SK-N-MC (cell line): ENCODE measurements at places on chromosomes 12 and 14.
A peak's percentile ranks its signal among the peaks of the same experiment; 100 is the strongest.

GRCh38 chr12:22283006-22283506 lies 51.5 kb downstream of the ST8SIA1 start:
- DNase-seq = no peak

GRCh38 chr12:44640427-44641190 lies 235.5 kb downstream of the NELL2 start:
- no peak for DNase-seq

DNA sequence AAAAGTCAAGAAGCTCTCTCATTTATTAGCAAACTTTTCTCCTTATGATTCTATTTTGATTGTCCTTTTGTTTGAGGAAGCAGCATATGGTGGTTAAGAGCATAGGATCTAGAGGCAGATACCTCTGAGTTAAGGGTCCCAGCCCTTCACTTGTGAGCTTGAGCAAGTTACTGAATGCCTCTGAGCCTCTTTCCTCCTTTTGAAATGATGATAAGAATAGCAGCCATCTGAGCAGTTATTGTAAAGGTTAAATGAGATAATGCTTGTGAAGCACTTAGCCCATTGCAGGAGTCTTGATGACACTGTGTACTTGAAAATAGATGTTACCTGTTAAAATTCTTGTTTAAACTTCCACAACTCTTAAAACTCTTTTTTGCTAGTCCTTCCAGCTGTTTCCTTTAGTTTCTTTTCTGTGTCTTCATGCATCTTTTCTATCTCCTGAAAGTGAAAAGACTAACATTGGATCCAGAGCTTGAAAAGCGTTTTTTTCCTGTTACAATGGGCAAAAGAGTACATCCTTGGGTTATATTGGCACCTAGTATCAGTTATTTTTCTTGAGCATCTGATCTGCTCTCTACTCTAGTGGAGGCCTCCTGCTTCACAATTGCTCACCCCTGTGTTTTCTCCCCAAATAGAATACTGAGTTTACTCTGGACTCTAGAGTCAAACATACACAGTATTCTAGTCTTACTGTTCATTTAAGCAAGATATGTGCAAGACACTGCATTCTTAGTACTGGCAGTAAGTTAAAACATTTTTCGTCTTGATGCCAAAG lies 3.1 kb downstream of the HIF1A start:
- no peak for DNase-seq

DNA sequence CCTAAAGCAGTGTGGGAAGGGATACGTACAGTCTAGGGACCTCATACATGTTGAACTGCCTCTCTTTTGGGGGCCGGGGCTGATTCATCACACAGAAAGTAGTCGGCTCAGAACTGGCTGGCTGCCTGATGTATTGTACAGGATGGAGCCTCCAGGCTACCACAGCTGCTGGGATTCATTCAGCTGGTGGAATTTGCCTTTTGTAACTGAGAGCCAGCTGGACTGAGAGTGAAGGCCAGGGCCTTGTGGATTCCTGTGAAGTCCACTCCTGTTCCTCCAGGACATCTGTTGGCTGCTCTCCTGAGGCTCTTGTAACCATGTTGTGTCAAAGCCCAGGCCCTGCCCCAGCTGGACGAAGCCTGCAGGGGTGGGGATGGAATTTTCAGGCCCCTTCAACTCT lies 116.3 kb upstream of the PRICKLE1 start:
- no peak for DNase-seq

DNA sequence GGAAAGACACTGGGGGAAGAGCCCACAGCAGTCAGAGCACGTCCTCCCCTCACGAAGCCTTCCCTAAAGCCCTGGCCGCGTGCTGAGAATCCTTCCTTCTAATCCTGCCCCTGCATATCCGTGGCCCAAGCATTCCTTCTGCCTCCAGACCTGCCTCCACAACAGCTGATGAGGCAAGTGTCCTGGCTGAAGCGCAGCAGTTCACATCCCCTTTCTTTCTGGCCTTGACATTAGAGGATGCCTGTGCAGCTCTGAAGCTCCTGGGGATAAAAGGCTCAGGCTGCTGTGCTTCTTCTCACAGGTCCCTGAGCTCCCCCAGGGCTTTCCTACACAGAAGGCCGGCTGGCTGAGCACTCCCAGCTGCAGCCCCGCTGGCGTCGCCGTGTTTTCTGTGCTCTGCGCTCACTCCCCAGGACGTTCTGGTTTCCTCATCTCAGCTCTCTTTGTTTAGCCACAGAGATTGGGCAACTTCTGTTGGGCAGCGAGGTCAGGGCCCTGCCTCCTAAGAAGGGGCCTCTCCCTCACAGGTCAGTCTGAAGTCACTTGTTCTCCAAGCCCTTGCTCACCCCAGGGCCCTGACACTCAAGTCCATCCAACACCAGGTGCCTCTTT lies 45.8 kb downstream of the NINJ2 start:
- no peak for DNase-seq

- DNase-seq = no peak
Measured at GRCh38 chr12:16384732-16385131, 37.3 kb downstream of the MGST1 start.

DNA sequence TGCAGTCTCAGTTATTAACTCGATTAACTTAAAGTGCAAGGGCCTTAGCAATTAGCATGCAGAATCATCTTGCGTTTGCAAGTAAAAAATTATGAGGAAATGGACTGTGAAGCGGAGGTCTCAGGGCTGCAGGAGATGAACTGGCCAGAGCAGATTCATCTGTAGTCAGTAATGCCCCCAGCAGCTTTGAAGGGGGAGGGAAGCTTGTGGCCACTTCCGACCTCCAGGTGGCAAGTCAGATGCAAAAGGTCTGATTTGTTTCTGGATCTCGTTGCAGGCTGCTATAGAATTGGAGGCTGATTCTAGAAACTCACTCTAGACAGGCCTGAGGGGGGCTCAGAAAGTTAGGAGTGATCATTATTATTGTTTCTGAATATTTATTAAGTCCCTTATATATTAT lies 107.4 kb upstream of the RGS6 start:
- no peak for DNase-seq

DNA sequence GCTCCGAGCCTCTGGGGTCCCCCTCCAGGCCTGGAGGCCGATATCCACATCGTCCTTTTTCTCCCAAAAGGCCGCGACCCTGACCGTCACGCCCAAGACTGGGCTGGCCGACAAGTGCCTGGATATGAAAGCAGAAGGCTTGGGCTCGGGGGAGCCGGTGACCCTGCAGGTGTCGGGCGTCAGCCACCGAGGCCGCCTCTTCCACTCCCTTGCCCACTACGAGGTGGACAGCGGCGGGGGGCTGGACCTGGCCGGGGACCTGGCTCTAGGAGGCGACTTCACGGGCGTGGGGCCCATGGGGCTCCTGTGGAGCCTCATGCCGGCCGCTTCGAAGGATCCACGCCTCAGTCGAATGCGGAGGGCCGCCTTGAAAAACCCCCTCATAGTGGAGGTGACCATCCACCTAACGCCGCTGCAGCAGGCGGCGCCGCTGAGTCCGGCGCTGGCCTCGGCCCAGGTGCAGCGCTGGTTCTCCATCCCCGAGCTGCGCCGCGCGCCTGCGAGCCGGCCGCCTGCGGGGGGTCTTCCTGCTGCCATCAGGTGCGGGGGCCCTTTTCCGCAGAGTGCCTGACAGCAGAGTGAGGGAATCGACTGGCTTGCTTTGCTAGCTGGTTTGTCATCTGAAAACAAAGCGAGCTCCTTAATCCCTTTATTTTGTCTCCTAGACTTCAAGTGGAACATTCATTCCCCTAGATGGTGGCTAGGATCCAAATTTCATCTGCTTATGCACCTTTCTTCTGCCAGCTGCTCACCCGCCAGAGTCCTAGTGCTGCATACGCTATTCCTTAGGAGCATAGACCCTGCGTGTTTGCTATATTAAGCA lies 10.6 kb upstream of the DNAL1 start:
- no peak for DNase-seq

DNA sequence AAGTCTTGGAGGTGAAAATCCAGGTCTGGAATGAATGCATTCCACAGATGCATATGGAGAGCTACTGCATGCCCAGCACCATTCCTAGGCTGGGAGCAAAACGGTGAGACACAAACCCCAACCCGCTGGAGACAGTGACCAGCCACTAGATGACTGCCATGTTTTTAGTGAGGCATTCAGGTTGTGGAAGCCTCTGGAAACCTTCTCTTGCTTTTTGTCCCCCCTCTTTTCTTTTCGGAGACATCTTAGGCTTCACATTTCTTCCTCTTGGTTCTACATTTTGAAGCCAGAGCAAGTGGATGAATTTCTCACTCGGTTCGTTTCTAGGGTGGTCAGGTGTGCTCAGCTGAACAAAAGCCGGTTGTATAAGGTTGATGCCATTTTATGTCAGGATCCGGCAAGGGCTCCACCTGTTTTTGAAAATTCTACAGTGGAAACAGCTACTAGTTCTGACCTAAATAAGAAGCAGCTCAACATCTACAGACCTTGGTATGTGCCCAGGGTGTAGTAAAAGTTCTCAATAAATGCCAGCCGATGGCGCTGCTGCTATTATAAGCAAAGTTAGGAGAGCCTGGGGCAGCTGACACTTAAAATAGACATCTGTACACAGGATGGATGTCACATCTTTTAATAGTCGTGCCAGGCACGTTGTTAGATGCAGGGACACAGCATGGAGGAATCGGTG lies 1.8 kb upstream of the ZNF839 start:
- DNase-seq = peak; percentile 65

- no peak for DNase-seq
Measured at GRCh38 chr14:56422221-56422620, 157.4 kb upstream of the TMEM260 start.

GRCh38 chr12:6178981-6179761 lies 21.0 kb upstream of the CD9 start:
- no peak for DNase-seq
